ENCODE measurements at places on chromosomes 2 and 18.

DNA sequence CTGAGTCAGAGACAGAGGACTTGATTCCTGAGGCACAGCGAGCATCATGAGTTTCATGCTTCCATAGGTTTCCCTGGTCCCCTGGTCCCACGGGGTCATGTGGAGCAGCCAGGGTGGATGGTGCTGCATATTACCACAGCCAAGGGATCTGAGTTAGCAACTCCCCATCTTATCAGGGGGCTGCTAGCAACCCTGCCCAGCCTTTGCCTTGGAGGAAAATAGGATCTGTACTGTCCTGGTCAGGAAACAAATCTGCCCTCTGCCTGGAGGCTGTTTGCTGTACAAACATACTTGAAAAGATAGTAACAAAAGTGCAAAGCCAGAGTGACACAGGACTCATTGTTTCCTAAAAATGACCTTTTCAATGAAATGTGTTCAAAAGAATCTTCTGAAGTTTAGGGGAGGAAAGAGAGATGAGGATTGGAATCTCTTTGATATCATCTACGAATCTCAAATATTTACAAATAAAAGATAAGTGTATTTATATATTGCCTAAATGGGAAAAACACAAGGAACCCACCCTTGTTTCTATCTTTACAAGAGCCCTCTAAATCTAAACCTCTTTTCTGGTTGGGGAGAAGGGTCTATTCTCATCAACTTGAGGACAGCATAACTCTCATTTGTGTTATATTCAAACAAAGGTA is 194.8 kb downstream of the CD226 start:
- DNase-seq = no peak

DNA sequence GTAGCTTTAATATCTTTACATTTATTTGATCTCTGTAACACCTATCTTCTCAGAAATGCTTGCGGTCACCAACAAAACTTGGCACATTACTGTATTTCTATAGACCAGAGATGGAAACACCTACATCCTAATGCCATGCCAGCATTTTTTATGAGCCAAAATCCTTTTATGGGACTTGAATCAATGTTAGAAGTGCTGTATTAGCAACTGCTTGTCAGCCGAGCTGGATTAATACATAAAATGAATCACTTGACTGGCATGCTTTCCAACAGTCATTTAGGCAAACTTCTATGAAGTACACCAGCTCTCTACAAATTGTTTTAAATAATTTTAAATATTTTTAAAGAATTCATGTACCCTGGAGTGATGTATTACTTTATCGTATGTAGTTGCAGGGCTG is 272.9 kb upstream of the NRP2 start:
- DNase-seq = no peak

DNA sequence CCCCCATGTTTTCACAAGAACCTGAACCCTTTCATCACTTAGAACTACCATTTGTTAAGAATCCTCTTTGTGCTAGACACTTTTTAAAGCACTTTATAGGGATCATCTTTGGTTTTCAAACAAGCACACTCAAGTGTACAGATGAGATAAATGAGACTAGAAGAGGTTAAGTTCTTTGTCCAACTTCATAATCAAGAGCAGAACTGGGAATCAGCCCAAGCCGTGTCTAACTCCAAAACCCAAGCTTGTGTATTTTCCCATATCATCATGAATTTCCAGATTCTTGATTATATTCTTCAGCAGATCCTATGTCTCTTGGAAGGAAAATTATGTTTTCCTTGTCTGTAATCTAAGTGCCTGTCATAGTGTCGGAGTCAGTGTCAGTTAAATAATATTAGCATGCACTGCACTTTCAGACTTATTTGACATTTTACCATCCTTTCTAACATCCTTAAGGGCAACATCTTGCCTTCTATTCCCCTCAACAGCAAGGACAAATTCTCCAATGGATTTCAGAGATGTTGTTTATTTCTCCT is 123.0 kb upstream of the SETBP1 start:
- DNase-seq = no peak

DNA sequence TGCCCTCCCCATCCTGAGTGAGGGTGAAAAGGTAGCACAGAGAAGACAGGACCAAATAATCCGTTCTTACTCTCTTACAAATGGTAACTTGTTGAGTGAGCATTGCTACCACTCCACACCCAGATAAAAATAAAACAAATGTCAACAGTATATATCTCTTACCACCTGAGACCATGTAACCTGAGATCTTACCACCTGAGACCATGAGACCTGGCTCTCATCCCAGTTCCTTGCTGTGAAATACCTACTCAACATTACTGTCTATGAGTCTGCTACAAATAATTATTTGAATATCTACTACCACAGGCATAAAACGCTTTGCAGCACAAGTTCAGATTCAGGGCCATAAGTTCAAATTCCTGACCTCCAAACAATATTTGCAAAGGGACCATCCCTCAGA is 234.7 kb downstream of the C1D start:
- no peak for DNase-seq

GRCh38 chr2:190979906-190980629 is 33.9 kb downstream of the STAT1 start:
- DNase-seq = no peak

DNA sequence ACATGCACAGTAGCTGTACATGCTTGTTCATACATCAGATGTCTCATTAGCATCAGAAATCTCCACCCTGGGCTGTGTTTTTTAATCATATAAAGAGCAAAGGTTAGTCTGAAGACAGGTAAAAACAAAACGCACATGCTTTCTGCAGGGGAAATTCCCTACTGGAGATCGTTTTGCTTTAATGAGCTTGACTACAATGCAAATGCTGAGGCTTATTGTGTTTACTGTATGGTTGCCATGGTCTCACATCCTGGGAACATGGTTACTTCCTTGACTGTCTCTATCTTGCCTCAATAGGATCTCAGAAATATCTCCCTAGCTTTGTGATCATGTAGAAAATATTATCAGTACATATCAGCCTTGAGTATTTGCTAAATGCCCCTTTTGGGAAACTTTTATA is 336.5 kb upstream of the TFPI start:
- no peak for DNase-seq

- no peak for DNase-seq
These were observed 28.7 kb downstream of the ACAA2 start for GRCh38 chr18:49784427-49785185.

DNA sequence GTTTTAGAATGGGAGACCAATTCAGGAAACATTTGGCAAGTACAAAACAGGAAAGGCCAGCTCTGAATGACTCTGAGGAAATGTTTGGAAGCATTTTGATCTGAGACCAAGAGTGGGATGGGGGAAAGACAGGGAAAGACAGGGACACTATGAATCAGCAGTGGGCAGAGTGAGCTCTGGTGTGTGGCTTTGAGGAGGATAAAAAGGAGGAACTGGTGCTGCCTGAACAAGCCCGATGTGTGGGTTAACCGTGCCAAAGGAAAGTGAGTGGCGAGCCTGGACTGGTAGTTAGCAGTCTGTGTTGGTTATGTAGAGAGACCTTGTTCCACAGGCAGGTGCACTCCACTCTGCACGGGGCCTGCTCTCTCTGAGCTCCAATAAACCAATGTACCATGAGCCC is 5.3 kb downstream of the MFSD6 start:
- DNase-seq = no peak

DNA sequence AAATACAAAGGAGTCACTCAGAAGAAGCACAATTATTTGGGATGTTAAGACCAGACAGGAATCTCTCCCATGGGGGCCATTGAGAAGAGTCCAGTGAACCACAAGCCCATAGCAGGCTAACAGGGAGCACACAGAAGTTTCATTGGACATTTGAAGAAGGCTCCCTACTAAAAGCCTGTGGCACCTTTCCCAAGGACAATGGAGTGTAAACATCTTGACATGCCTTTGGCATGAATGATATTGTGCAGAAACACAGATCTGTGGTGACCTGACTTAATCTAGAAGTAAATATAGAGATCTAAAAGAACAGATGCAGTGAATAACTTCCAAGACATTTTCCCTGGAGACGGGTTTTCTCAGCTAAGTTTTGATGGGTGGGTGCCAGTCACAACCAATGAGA is 221.5 kb downstream of the EPHA4 start:
- no peak for DNase-seq

DNA sequence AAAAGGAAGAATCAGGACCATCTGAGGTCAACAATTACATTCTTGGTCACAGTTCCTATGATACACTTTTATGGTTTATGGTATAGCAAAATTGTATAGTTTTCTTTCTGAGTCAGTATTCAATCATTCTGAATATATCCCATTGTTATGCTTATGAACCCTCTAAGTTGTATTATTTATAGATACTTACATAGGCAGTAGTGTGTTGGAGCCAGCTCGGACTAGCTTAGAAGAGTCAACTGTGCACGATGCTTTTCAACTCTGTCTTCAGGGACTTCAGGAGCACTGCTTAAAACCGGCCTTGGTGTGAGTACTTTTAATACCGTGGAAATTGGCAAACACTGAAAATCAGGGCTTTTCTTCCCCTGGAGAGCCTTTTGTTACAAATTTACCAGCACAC is 215.7 kb downstream of the IKZF2 start:
- DNase-seq = no peak

- no peak for DNase-seq
These were observed 15.5 kb downstream of the REG3G start for GRCh38 chr2:79041032-79041448.

DNA sequence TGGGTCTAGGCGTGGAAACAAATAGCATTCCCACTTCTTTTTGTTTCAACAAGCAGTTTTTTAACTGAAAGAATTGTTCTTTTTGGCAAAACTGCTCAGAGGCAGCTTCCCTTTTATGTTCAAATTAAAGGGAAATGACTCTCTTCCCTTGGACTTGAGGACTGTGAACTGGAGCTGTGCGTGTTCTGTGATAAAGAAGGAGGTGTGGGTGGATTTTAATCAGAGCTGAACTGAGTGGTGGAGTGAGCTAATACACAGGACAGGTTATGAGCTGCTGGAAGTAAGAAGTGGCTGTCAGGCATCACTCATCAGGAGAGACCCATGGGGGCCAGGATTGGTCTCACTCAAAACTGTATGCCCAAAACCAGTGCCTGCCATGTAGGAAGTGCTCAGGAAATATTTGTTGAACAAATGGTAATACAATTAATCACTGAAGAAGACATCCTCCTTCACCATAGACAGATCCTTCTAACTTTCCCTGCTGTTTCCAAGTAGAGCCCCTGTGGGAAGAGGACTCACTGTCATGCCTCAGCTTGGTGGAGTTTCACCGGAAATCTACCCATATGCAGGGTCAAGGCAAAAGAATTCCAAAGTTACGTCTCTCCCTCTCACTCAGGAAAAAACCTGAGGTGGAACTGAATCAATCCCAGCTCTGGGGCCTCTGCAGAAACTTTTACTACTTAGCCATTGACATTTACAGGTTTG is 55.9 kb downstream of the FEZ2 start:
- no peak for DNase-seq

GRCh38 chr2:38740851-38741731 is 10.1 kb downstream of the SRSF7 start:
- DNase-seq = no peak

DNA sequence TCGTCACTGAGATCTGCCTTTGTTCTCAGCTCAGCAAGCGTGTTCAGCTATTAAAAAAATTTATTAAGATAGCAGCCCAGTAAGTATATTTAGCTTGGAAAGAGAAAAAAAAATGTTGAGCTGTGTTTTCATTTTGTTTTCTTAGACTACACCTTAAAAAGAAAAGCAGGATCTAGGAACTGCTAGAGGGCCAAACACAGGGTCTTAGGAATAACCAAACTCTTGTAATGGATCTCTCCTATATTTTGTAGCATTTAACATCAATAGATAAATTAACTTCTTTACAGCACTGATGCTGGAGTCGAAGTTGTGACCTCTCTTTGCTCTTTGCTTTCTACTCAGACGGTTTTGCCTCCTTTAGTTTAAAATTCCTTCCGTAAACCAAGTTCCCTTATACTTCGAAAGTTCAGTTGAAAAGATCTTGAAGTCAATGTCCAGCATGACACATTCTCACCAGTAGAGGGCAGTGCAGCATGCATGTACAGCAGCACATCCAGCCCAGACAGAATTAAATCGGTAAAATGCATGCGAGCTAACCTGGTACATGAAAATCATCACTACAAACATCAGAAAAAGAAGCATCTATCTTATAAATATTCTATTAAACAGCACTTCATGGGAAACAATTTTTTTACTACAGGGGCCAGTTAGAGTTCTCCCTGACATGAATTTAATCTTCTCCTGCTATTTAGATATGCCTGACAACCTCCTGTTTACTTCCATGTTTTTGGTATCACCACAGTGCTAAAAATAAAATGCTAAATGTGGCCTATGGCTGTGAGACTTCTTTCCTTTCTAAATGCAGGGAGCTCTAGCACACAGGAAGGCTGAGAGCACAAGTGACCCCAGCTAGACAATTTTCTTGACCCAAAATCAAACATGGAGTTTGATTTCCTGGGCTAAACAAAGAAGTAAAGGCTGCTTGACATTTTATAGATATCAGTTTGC is 48.2 kb upstream of the MAP3K20 start:
- peak; percentile 53 for DNase-seq
